ENCODE measurements at places on chromosomes 4 and X.

GRCh38 chr4:184196730-184197385, 20.8 kb downstream of the ENPP6 start:
- no peak overlapping the region for H3K4me3 ChIP-seq
- DNase-seq: no peak
- peaks cover 3% of the 10 kb centered on the region for H3K4me1 ChIP-seq
- H3K27ac ChIP-seq: no peak overlapping the region
- no peaks in the 10 kb centered on the region for H3K36me3 ChIP-seq

GRCh38 chr4:26724534-26724933, 136.1 kb upstream of the STIM2 start:
- no peak for DNase-seq
- H3K4me1 ChIP-seq: peaks cover 3% of the 10 kb centered on the region
- no peaks in the 10 kb centered on the region for H3K27me3 ChIP-seq
- H3K4me3 ChIP-seq: no peak overlapping the region
- peaks cover 18% of the 10 kb centered on the region for H3K36me3 ChIP-seq

GRCh38 chr4:57132743-57133137, 22.6 kb upstream of the IGFBP7 start:
- H3K4me3 ChIP-seq: no peak overlapping the region
- DNase-seq: no peak
- H3K36me3 ChIP-seq: no peaks in the 10 kb centered on the region
- H3K27ac ChIP-seq: no peak overlapping the region

- H3K4me1 ChIP-seq: no peaks in the 10 kb centered on the region
- no peak overlapping the region for H3K4me3 ChIP-seq
- H3K36me3 ChIP-seq: no peaks in the 10 kb centered on the region
Observed at GRCh38 chr4:130747842-130748241, 1651.9 kb downstream of the C4orf33 start.

DNA sequence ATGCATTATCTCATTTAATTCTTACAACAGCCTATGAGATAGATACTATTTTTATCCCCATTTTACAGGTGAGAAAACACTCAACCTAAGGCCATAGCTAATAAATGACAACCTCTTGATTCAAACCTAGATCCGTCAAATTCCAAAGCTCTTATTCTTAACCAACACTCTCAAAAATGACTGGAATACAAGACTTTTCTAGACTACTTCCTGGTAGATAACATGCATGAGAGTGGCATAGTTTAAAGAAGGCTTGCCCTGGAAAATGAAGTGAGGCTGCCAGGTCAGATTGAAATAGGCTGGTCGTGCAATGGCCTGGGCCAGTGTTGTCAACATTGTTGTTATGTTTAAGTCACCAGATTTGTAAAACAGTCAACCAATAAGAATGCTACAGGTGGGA, 86.6 kb downstream of the DNAAF6 start:
- no peak overlapping the region for H3K4me3 ChIP-seq
- H3K27me3 ChIP-seq: peaks cover 5% of the 10 kb centered on the region
- DNase-seq: no peak
- no peaks in the 10 kb centered on the region for H3K4me1 ChIP-seq
- H3K27ac ChIP-seq: no peak overlapping the region

DNA sequence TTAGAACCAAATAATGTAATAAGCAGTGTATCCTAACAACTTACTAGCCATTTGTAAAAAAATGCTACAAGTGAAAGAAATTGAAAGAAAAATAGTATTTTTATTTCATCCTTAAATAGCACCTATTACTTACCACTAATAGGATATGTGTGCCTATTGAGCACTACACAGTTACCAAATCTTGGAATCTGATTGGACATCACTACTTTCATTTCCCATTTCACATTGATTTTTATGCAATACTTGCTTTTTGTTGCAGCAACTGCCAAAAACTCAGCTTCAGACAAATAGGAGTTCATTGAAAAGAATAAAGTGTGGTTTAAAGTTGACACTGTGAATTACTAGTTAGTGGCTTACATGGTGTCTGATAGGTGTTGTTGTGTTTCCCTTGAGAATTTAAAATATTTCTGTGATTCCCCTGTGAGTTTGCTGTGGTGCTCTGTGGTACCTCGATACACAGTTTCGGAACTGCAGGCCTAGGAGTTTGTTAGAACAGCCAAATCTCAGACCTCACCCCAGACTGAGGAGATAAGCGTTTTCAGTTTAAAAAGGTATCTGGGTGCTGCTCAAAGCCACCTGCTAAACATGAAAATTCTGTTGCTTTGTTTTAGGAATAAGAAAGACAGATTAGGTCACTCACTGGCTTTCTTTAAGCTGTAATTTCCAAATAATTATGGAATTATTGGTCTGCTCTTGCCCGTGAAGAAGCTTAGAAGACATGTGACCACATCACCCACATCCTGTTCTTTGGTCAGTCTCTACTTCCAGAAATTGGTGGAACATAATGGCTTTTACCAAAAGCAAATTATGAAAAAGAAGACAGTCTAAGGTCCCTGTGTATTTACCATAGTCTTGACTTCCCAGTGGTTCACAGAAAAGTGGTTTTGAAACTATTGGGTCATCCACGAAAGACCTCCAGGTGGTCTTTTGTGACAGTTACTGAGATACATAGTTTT, 97.8 kb downstream of the SYTL5 start:
- no peak overlapping the region for H3K27ac ChIP-seq
- H3K36me3 ChIP-seq: no peaks in the 10 kb centered on the region

DNA sequence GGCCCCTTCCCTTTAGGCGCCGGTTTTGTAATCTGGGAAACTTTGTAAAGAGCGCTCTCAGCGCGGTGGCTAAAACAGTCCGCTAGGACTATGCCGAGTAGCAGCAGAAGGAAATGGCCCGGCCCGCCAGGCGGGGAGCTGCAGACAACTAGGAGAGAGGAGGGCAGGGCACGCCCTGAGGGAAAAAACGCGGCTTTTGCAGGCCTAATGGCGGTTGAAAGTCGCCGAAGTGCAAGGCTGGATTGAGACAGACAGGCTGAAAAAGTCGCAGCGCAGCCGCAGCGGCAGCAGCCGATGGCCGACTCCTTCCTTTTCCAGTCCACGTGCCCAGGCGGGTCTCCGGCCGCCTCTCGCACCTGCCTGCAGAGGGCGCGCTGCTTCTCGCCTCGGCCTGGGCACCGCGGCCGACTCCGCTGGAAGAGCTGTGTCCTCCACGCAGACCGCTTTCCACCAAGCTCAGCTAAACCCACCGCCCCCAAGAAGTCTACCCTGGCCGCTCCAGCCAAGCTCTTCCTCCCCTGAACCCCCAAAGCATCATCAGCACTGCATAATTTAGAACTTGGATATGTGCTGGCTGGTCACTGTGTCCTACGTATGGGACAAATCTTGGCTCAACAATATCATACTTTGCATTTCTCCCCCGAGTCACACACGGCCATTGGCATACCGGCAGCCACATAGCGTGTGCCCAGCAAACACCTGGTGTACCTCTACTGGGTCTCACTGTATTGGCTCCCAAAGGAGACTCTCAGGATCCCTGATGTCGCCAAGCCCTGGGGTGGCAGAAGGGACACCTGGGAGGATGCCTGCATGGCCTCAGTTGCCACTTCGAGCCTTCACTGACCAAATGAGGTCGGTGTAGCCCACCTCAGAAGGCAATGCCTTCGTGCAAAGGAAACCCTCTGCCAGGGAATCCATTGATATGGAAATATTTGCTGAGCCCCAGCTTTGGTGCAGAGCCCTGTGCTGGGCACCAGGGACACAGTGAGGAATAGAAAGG, 14.5 kb downstream of the SLC25A5 start:
- no peak overlapping the region for H3K27ac ChIP-seq
- H3K4me3 ChIP-seq: peak overlapping the region; percentile 87

GRCh38 chr4:174717828-174718227, 111.2 kb downstream of the GLRA3 start:
- H3K4me1 ChIP-seq: peaks cover 3% of the 10 kb centered on the region
- no peak overlapping the region for H3K4me3 ChIP-seq
- no peak overlapping the region for H3K27ac ChIP-seq
- H3K36me3 ChIP-seq: peaks cover 1% of the 10 kb centered on the region

DNA sequence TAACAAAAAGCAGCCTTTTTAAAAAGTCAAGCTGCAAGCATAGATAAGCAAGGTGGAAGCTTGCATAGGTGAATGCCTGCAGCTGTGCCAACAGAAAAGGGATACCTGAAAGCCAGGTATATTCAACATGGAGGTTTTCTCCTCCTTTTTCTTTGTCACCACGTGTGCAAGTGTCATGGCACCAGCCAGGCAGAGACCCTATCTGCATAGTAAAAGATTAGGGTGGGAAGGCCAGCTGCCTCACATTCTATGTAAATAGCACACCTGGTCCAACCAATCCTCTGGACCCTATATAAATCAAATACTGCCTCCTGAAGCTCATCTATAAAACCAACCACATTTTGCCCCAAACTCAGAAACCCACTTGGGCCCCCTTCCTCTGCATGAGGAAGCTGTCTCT, 28.0 kb upstream of the PLK4 start:
- peaks cover 11% of the 10 kb centered on the region for H3K4me1 ChIP-seq
- peaks cover 43% of the 10 kb centered on the region for H3K36me3 ChIP-seq
- no peak overlapping the region for H3K4me3 ChIP-seq
- no peak for DNase-seq
- H3K27ac ChIP-seq: no peak overlapping the region

DNA sequence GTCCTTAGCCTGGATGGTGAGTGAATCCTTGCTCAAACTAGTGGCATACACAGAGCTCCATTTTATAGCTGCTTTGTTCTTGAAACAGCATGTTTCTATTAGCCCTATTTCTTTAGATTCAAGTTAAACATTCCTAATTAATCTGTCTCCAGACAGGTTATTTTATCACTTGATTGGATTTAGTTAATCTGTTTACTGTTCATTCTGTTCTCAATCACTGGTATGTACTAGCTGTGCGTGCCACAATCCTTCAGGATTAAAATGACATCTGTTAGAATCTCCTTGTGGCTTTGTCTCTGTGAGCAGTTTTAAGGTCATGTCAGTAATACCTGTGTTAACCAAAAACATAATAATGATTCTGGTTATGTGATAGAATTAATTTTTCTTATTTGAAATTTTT, 36.5 kb downstream of the PTPN13 start:
- peaks cover 1% of the 10 kb centered on the region for H3K27me3 ChIP-seq
- H3K27ac ChIP-seq: no peak overlapping the region
- H3K4me3 ChIP-seq: no peak overlapping the region
- no peak for DNase-seq

GRCh38 chr4:38313175-38313574, 350.8 kb upstream of the KLF3 start:
- no peak overlapping the region for H3K4me3 ChIP-seq
- no peak for DNase-seq
- H3K4me1 ChIP-seq: peaks cover 20% of the 10 kb centered on the region

DNA sequence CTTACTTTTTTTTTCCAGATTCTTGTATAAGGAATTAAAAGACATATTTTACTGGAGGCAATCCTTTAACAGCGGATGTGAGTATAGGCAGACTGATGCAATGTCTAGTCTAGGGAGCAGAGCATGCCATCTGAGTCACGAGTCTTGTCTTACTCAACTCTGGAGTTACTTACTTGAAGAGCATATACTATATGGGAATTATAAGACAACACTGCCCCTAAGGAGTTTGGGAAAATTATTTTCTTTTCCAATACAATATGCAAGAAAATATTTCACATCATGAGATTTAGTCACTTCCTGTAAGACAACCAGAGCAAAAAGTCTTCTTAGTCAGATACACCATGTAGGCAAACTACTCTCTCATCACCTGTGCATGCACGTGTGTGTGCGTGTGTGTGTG, 537.3 kb upstream of the FTHL17 start:
- no peaks in the 10 kb centered on the region for H3K27me3 ChIP-seq
- H3K27ac ChIP-seq: no peak overlapping the region
- H3K4me1 ChIP-seq: no peaks in the 10 kb centered on the region
- no peaks in the 10 kb centered on the region for H3K36me3 ChIP-seq

DNA sequence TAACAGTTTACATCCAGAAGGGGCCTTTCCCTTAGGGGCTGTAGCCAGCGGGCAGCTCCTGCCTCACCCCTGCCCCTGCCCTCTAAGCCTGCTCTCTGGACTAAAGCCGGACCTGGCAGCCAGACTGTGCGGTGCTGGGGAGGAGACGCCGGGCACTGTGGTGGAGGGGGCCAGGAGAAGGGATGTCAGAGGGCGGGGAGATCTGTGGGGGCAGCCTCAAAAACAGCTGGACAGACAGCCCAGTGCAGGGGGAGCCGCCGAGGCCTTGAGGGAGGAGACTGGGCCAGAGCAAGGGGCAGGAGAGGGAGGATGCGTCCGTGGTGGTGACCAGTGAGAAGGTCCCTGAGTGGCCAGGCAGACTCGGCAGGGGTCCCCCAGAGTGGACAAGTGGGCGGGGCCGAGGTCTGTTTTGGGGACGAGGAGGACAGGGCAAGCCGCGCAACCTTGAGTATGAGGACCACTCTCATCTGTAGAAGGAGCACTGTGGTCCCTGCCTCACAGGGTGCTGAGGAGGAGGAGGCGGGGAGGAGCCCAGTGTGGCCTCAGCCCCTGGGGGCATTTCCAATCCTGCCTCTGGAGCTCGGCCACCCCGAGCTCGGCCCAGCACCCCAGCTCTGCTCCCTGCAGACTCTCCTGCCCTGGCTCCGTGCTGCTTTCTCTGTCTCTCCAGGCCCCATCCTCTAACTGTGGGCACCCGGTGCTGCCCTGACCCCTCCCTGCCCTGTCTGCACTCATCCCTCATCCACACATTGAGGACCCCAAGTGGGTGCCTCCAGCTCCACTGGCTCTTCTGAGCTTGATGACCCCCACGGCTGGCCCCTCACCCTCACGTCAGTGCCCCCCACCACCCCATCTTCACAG, 59.2 kb upstream of the NKX1-1 start:
- peaks cover 14% of the 10 kb centered on the region for H3K27me3 ChIP-seq
- H3K27ac ChIP-seq: no peak overlapping the region
- H3K4me3 ChIP-seq: no peak overlapping the region
- no peak for DNase-seq

- DNase-seq: no peak
- H3K27ac ChIP-seq: no peak overlapping the region
- H3K36me3 ChIP-seq: no peaks in the 10 kb centered on the region
- peaks cover 4% of the 10 kb centered on the region for H3K27me3 ChIP-seq
Observed at GRCh38 chr4:113824396-113824795, 62.9 kb upstream of the CAMK2D start.

DNA sequence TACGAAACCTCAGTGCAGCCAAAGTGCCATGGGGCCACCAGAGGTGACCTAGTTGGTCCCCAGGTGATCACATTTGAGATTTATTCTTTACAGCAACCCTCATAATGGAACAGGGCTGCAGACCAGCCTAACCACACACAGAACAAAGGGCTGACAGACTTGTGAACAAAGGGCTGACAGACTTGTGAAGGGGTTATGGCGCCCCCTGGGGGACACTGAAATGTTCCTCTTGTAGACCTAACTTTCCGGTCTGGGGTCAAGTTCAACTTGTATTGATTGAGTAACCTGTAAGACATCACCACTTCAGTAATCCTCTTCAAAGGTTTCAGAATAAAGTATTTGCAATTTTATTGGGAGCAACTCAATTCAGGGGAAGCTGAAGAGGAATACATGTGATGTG, 175.9 kb upstream of the RPS6KA3 start:
- H3K36me3 ChIP-seq: no peaks in the 10 kb centered on the region
- no peaks in the 10 kb centered on the region for H3K4me1 ChIP-seq
- H3K4me3 ChIP-seq: no peak overlapping the region
- H3K27ac ChIP-seq: no peak overlapping the region
- no peaks in the 10 kb centered on the region for H3K27me3 ChIP-seq
- peak; percentile 73 for DNase-seq

- H3K27me3 ChIP-seq: no peaks in the 10 kb centered on the region
- no peak for DNase-seq
Observed at GRCh38 chr4:39263895-39264294, 81.6 kb downstream of the WDR19 start.

- no peak overlapping the region for H3K27ac ChIP-seq
- H3K36me3 ChIP-seq: no peaks in the 10 kb centered on the region
- peaks cover 2% of the 10 kb centered on the region for H3K4me1 ChIP-seq
- peaks cover 15% of the 10 kb centered on the region for H3K27me3 ChIP-seq
- H3K4me3 ChIP-seq: peak overlapping the region; percentile 49
Observed at GRCh38 chr4:180059216-180059881, 2183.9 kb upstream of the TENM3 start.
